ENCODE measurements at places on chromosomes 13 and 19.
A peak's percentile ranks its signal among the peaks of the same experiment; 100 is the strongest.

DNA sequence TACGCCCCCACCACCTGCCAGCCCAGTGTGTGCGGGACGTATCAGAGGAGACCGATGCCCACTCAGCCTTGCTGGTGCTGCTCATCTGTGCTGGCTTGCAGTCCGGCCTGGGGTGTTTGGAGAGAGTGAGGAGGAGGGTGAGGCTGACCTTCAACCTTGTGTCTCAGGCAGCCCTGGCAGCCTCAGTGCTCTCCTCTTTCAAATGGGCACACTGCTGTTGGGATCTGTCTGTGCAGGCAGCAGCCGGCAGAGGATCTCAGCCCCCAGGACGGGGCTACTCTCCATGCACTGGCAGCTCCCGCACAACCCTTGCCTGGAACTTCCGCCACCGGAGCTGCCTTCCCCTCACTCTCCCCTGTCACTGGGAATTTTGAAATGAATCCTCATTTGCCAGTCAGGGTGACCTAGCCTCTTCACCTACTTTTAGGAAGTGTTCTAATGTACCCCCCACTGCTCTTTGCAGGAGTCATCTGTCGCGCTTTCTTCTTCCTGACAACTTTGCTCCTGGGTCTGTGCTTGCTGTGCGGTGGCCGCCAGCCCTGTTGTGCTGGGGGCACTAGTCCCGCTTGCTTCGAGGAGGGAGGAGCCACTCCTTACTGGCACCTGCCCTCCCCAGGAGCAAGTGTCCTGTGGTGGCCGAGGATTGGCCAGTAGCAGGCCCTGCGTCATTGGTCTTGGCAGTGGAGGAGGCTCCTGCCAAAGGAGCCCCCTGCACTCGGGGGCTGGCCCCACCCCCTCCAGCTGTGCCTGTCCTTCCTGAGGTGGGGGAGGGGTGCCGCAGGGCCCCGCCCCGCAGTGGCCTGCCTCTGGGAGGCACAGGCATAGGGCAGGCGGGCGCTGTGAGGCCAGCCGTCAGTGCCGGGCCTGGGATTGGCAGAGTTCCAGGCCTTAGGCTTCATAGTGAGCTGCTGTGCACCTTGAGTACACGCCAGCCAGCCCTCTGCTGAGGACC lies 53.4 kb downstream of the TSSK6 start:
- DNase-seq: no peak

DNA sequence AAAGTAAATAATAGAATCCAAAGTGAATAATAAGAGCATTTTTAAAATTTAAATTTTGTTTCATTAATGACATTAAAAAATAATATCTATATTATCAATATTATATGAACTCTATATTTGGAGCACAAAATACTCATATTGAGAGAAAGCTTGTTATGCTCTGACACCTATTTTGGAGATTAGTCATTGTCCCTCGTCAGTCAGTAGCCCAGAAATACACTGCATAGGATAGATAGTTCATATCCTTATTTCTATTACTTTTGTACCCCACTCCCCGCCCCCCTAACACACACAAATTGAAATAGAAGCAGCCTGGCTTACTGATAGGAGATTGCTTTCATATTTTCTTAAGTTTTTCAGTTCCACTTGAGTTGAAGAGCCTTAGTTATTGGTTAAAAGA lies 652.8 kb downstream of the PCDH9 start:
- DNase-seq: no peak

DNA sequence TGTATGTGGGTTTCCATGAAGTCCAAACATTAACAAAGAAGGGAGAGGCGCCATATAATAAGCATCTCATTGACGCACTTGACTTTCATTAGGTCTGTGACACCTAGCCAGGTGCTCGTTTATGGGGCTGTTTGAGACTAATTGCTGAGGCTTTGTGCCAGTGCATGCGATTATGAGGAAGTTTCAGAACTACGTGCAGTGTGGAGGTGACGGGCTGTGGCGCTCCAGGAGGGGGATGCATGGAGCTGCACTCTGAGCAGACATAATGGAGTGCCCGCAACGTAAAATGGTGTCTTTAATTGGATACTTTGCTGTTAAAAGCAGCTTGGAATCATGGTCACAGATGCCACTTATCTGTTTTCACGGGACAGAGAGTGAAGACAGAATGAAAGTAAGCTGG lies 223.2 kb downstream of the FGF9 start:
- DNase-seq: peak; percentile 41

- peak; percentile 99 for DNase-seq
These were observed 6.8 kb upstream of the ECH1 start for GRCh38 chr19:38838208-38838985.

- DNase-seq: no peak
These were observed 729.0 kb downstream of the PCDH9 start for GRCh38 chr13:66501181-66501580.

GRCh38 chr13:107461751-107462150 lies 753.6 kb downstream of the LIG4 start:
- no peak for DNase-seq

DNA sequence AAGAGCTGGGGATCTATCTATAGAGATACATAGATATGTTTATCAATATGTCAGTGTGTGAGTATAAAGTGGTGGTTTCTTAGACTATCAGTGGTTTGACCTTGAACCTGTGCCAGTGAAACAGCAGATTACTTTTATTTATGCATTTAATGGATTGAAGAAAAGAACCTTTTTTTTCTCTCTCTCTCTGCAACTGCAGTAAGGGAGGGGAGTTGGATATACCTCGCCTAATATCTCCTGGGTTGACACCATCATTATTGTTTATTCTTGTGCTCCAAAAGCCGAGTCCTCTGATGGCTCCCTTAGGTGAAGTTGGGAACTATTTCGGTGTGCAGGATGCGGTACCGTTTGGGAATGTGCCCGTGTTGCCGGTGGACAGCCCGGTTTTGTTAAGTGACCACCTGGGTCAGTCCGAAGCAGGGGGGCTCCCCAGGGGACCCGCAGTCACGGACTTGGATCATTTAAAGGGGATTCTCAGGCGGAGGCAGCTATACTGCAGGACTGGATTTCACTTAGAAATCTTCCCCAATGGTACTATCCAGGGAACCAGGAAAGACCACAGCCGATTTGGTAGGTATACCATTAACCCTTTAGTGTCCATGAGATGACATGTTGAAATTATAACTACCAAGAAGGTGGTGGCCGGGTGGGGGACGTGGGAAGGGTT lies 880 bp downstream of the FGF9 start:
- DNase-seq: peak; percentile 73

DNA sequence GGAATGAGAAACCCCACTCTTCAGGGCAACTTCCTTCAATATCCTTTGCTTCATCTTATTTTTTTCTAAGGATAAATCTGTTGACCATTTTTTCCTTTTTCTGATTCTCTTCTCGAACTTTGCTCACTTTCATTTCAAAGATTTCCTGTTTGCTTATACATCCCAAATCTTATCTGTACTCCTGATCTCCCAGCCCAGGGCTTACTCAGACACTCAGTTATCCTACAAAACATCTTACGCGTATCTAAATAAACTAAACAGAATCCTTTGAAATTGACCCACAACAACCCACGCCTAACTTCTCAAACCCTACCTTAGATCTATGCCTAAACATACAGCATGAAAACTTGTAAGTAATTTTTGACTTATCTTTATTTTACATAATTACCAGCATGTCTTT lies 179.2 kb downstream of the ABCC4 start:
- DNase-seq: no peak

- DNase-seq: no peak
These were observed 116.9 kb downstream of the KCTD12 start for GRCh38 chr13:76769271-76769791.

- DNase-seq: peak; percentile 43
These were observed 8.6 kb downstream of the C19orf25 start for GRCh38 chr19:1470305-1471009.

DNA sequence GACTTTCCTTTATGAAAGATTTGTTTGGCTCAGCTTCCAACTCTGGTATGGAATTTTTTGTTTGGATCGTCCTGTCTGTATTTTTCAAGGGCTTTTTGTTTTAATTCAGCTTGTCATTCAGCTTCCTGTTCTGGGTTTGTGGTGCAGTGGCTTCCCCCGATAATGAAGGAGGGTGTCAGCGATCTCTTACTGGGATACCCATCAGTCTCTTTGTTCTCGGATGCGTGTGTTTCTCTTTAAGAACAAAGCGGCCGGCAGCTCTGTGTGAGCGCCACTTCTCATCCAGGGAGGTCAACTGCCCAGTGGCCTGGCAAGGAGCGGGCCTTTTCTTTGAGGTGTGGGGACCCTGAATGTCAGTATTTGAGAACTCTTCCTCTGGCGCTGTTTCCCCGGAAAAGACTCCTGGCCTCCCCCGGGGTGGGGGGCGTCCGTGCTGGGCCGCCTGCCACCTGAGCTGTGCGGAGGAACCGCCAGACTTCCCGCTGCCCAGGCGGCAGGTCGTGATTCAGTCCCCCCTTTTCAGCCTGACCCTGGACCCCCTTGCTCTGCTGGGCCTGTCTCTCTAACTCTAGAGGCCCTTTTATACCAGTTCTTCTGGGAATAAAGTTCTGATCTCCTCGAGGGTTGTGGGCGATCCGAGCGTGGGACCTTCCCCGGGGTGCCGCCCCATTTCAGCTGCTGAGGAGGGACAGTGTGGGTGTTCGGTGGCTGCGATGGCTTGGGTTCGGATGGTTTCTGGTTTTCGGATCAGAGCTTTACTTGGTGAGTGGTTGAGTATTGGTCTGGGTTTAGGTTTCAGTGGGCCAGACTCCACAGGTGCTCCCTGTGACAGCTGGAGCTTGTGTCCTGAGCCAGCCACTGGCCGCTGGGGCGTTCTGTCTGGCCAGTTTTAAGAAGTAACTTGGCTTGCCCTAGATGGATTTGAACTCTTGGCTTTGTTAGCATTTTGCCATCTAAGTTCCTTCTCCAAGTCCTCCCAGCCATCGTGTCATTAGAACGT lies 3.4 kb downstream of the SF3A2 start:
- DNase-seq: no peak

- DNase-seq: no peak
These were observed 1289.2 kb upstream of the PCDH20 start for GRCh38 chr13:62704875-62705274.

DNA sequence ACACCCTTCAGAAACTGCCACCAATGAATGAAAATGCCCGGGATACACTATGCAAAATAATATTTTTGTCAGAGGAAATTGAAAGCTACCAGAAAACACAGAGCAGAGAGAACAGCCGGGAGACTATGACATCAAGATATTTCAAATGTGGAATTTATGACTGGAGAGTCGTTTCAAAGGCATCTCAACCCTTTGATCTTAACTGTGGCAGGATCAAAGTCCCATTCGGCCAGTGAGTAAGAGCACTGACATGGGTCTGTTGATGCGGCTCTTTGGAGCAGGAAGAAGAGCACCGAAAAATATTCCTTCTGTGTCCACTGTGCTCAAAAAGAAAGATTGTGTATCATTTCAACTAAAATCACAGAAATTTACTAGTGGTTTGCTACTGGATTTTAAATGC lies 201.9 kb downstream of the RFC3 start:
- peak; percentile 91 for DNase-seq

GRCh38 chr13:75225288-75226032 lies 256.5 kb downstream of the TBC1D4 start:
- DNase-seq: no peak
